ENCODE measurements at places on chromosomes 1 and 21.

DNA sequence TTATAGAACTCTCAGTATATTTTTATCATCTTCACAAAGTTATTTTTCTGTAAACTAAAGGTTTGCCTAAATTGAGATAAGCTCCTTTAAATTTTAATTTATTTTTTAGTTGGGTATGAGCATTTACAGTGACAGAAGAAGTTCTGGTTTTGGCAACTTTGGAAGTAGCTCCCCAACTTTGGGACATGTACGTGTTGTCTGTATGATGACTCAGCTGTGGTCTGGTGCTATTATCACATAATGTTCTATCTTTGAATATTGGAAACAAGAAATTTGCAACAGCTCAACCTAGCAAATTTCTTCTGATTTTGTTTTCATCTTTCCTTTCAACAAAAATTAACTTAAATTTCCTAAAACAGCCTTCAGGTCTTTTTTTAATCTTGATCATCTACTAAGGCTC is 46.6 kb upstream of the C1orf105 start:
- no peak for DNase-seq

DNA sequence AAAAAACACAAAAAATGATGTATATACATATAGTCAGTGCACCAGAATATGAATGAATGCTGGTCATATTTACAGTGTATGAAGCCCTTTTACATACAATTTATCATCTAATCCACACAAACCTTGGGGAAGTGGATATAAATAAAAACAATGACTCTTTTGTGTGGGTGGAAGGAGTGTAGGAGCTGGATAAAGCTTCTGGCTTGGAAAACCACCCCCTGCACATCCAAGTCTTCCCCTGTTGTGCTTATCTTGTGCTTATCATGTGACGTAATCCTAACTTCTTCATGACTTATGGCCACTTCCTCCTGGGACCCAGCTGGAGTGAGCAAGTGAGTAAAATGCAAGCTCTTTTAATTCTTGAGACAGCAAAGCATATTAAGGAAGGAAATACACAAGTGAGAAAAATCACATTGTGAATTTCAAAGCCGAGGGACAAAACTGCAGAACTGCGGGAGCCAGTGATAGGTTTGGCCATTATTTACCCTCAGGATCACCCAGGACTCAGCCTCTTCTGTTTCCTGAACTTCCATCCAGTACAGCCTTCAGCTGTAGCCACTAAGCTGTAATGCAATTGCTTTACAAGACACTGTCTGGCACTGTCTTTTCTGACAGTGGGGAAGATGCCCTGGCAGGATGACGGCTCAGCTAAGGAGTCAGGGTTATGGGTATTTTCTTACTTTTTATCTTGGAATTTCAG is 104.0 kb upstream of the PPM1J start:
- peak; percentile 80 for DNase-seq

GRCh38 chr1:26164861-26165842 is 3.6 kb downstream of the C1orf232 start:
- no peak for DNase-seq

DNA sequence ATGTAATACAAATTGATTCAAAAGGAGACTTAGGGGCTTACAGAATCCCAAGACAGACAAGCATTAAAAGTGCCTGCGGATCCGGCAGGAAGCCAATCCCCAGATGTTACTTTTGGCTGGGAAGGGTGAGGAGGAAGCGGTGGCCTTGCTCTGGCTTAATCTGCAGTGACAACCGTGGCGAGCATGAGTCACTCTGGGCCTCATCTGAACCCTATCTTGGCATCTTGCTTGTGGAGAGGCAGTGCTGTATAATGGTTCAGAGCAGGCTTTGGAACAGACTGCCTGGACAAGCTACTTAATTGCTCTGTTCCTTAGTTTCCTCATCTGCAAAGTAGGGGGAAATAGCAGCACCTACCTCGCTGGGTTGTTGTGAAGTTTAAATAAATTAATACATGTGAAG is 74.1 kb downstream of the XCL2 start:
- peak; percentile 98 for DNase-seq

DNA sequence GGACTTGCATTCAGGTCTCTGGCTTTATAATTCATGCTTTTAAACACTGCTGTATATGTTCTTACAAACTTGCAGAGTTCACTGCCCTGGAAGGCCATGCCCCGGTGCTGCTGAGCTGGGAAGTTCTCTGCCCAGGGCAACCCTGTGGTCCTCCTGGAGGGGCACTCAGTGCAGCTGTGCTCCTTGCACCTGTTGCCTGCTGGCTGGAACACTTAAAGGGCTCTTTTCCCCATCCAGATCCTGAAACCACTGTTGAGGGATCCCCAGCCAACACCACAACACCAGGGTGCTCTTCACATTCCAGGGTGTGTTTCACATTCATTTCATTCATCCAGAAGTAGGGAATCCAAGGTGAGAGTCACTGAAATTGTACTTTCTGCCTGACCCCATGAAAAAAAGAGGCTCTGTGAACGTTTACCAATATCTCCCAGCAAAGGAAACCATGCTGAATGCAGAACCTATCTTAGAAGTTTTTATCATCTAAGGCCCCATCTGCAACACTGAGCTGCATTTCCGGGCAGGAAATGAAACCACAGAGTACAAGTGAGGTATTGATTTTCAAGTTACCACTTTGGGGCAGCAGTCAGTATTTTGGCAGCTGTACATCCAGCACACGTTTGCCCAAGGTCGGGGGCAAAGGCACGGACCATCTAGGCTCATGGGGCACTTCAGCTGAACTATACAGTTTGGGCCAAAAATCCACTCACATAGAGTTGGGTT is 16.4 kb upstream of the KIAA0040 start:
- DNase-seq = no peak

- DNase-seq = no peak
Measured at GRCh38 chr1:245751726-245752470, 597.1 kb downstream of the KIF26B start.

DNA sequence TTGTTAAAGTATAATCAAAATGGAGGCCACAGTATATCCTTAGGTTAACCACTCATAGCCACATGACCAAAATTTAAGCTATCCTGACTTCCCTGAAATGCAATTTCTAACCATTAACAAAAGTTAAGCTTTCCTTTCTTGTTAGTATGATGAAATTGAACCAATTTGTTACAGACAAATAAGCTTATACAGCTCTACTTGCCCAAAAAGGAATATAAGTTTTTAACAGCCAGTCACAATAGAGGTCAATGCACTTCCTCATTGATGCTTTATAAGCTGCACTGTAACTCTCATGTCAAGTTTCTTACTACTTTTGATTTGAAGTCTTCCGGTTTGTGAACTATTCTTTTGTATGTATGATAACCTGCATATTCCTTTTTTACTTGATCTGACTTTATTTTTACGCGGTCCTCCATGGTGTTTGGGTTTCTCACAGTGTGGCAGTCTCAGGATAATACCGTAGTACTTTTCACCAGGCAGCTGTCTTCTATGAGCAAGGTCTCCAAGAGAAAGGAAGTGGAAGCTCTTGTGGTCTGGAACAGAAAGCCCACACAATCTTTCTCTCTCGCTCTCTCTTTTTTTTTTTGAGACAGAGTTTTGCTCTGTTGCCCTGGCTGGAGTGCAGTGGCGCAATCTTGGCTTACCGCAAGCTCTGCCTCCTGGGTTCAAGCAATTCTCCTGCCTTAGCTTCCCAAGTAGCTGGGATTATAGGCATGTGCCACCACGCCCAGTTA is 331.6 kb downstream of the SRGAP2C start:
- no peak for DNase-seq

DNA sequence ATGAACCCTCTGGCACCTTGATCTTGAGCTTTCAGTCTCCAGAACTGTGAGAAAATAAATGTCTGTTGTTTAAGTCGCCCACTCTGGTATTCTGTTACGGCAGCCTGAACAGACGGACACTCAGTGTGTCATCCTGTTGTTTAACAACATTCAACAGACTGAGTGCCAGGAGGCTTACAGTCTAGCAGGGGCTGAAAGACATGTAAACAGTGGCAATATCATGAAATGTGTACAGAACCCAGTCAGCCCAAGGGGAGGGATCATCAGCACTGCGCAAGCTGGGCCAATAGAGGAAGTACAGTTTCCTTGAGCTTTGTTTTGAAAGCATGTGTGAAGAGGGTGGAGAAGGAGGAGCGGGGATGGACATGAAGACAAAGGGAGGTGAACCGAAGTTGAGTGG is 13.6 kb downstream of the DIP2A start:
- no peak for DNase-seq

DNA sequence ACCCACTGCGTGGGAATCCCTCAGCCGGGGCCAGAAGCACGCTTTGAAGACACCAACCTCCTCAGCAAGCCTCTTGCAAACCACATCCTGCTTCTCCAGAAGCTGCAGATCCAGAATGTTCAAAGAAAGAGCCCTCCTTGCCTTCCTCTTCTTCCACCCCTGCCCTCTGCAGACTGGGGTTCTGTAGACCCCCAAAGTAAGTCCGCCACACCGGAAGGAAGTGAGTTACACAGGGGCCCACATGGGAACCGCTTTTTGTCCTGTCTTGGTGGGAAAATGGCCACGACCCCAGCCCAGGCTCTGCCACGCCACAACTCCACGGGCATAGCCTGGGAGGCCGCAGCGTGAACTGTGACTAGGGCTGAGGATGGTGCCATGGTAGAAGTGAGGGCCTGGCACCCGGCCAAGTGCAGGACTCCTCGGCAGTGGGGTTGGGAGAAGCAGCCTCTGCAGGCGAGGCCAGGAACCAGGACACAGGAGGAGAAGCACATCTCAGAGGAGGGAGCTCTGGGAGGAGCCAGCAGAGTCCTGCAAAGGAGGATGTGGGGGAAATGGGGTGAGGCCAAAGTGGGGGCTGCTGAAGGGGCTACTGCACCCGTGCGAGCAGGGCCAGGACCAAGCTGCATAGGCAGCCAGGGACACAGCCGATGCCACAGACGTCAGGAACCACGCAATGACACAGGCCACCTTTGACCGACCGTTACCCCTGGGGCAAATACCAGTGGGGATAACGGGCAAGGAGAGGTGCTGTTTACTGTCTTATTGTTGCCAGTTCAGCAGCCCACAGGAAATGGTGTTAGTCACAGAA is 30.9 kb downstream of the PDE9A start:
- DNase-seq = no peak

- peak; percentile 89 for DNase-seq
Measured at GRCh38 chr1:155241069-155241679, 14.1 kb downstream of the ENTREP3 start.

DNA sequence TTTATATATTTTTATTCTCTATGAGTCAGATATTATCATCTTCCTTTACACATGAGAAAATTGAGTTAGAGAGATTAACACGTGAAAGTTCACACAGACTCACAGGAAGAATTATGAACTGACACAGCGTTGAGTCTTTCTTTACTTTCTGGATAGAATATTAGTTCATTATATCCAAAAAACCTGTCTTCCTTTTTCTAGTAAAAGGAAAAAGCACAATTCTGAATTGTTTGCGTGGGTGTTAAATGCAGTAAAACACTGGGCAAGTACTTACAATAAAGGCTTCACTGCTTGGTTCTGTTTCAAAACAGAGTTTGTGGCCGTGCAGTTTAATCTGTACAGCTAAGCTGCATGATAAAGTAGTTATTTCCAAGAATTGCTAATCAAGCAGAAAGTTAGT is 10.8 kb downstream of the MAGI3 start:
- no peak for DNase-seq

DNA sequence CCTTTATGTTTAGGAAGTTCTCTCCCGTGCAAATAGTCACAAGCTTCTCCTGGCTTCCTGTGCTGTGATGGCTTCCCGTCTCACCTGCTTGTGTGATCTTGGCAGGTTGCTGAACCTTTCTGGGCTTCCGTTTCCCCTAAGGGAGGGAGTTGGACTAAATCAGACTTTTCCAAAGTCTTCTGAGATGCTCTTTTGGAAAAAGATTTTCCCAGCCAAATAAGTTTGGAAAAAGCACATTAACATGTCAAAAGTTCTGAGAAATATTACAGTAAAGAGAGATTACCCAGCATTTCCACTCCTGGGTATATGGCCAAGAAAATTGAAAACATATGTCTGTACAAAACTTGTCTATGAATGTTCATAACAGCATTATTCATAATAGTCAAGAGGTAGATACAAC is 36.0 kb upstream of the TENT5C start:
- no peak for DNase-seq

GRCh38 chr21:45611939-45612664 is 31.4 kb upstream of the PCBP3 start:
- DNase-seq = peak; percentile 67

GRCh38 chr1:113223546-113223945 is 150.5 kb downstream of the LRIG2 start:
- DNase-seq = no peak

GRCh38 chr21:46325073-46325912 is 1.3 kb downstream of the PCNT start:
- DNase-seq = peak; percentile 54

GRCh38 chr1:65940126-65940525 is 147.4 kb downstream of the PDE4B start:
- no peak for DNase-seq

GRCh38 chr1:157628773-157629172 is 30.9 kb upstream of the FCRL4 start:
- no peak for DNase-seq

DNA sequence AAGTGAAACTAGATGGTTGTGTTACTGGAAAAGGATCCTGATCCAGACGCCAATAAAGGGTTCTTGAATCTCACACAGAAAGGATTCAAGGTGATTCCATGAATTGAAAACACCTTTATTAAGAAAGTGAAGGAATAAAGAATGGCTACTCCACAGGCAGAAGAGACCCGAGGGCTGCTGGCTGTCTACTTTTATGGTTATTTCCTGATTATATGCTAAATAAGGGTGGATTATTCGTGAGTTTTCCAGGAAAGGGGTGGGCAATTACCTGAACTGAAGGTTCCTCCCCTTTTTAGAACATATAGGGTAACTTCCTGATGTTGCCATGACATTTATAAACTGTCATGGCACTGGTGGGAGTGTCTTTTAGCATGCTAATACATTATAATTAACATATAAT is 50.9 kb upstream of the WARS2 start:
- DNase-seq = no peak

- no peak for DNase-seq
Measured at GRCh38 chr1:232901255-232901654, 49.2 kb upstream of the NTPCR start.

DNA sequence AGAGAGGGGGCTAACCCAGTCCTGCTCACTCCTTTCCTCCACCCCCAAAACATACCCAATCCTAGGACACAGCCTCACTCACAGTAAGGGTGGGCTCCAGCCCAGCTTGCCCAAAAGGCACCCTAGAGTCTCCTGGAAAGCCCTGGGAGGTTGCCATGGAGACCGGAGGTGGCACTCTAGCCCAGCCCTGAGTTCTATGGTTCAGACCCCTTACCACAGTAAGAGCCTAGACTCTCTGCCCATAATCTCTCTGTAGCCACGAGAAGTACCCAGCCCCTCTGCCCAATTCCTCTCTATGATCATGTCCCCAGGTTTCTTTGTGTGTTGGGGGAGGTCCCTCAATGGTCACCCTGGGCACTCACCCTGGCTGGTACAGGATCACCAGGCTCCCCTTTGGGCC is 14.4 kb downstream of the COL16A1 start:
- no peak for DNase-seq

DNA sequence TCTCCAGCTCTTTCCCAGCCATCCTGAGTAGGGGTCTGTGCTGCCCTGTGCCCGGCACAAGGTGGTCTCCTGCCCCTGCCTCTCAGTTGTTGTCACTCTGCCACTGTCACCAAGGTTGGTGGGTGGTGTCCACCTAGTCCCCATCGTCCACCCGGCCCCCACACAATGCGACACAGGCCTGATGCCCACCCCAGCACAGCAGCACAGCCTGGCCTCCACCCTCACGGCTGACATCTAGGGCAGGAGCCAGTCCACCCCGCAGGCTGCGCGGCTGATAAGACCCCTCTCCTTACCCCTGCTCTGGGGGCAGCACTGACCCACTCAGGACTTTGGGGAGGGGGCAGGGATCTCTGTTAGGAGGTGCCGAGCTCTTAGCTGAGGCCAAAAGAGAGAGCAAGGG is 198.3 kb downstream of the LIPI start:
- DNase-seq = no peak

- DNase-seq = no peak
Measured at GRCh38 chr1:94318505-94319030, 81.2 kb upstream of the ARHGAP29 start.

Measured in EL (cell line).